ENCODE measurements at places on chromosomes 3 and 15.

DNA sequence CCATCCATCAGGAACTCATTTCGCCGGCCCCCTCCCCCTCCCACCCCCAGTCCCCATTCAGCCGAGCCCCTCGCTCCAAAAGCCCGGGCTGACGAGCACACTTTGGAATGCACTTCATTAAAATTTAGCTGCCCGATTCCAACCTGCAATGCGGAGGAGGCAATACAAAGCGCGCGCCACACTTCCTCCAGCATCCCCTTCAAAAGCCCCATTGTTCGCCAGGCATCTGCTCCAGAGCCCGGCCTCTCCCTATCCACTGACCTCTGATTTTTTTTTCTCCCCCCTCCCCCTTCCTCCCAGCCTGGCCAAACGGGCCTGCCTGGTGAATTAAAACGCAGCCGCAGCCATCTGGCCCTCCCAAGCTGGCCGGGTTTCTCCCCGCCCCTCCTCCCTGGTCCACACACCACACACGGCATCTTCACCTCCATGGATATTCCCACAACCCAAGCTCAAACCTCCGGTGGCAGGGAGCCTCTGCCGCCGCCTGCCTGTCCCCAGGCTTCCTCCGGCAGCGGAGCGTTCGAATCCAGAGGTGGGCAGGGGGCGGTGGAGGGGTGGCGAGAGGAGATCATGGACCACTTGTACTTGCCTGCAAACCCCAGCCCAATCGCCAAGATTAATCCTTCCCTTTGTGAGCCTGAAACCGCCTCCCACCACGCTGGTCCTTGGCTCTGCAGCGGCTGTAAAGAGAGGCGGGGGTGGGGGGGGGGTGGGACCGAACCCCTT, 441.3 kb downstream of the MAGI1 start:
- DNase-seq, result no peak

- no peak for DNase-seq
Observed at GRCh38 chr3:193791041-193792032, 198.3 kb downstream of the OPA1 start.

DNA sequence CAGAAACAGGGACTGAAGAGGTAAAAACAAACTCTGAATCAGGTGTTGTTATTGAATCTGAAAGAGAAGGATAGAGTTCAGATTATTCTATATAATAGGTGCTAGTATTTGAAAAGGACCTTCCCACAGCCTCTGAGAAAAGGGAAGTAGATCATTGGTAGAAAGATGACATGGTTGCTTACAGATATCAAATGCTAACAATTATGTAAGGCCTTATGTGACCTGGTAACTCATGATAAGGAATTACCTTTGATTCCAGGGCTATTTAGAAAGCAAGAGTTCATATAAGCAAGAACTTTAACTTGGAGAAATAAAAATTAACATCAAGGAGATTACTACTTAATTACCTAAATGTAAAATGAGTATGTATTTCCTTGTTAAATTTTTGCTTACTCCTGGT, 7.6 kb downstream of the SLC27A2 start:
- DNase-seq, result no peak

GRCh38 chr3:149174901-149175300, 45.5 kb downstream of the HPS3 start:
- DNase-seq, result no peak

DNA sequence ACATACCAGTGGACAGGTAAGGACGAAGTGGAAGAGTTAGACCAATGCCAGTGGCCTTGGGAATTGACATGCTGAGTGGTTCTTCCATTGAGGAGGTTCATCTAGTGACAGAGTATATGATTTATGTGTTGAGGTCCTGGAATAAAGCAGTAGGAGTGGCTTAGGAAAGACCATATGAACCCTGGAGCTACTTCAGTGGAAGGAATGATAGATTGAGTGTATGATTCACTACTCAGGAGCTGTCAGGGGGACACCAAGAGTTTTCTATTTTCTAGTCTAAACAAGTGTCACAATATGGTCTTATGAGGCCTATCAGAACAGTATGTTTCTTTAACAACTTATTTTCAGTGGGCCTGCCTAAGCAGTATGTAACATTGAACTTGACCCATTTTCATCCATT, 63.9 kb downstream of the NME9 start:
- no peak for DNase-seq

- DNase-seq, result no peak
Observed at GRCh38 chr15:51155891-51156290, 61.2 kb upstream of the TNFAIP8L3 start.

Measured in posterior vena cava (tissue), 2 donors.